ENCODE measurements at places on chromosomes 2 and 18.

- no peak for DNase-seq
These were observed 12.1 kb downstream of the AAK1 start for GRCh38 chr2:69631402-69631801.

DNA sequence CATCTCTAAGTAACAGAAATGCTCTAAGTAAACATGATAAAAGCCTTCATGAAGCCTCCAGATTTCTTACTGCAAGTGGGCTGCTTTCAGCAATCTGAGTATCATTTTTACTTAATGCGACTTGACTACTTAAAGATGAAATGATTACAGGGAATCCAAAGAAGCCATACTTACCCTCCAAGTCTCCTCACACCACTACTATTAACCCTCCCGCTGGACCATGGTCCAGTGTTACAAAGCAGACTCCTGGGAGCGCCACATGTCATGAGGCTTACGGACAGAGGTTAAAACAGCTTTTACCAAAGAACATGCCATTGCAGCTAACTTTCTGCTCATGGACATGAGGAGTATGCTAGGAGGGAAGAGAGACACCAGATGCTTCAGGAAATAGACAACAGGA, 46.4 kb downstream of the LPIN2 start:
- no peak for DNase-seq

- no peak for DNase-seq
These were observed 764.9 kb downstream of the DSC3 start for GRCh38 chr18:30277676-30278075.

- no peak for DNase-seq
These were observed 185.5 kb downstream of the SEPTIN10 start for GRCh38 chr2:109428281-109428680.

GRCh38 chr2:102367331-102367971, 11.9 kb downstream of the IL18R1 start:
- no peak for DNase-seq

DNA sequence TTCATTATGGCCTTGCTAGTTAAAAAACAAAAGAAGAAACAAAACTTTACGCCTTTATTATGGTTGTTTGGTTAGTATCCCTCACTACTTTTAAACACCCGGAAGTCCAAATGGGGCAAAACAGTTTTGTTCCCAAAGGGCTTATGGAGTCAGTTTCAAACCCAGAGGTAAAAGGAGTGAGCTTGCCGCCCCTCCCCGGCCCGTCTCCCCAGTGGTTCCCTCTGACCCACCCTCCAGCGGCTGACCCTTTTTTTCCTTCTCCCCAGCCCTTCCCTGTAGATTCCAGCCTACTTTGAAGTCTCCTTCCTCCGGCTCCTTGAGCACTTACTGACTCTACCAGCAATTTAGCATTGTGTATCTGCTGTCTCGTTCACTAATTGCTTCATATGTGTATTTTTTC, 209.2 kb downstream of the ICOS start:
- no peak for DNase-seq

GRCh38 chr18:13710414-13710831, 15.9 kb downstream of the FAM210A start:
- no peak for DNase-seq

Measured in NCI-H1092 (cell line).